ENCODE measurements at places on chromosomes 6 and 20.

- no peak for DNase-seq
Measured at GRCh38 chr6:156698239-156699016, 78.8 kb upstream of the ARID1B start.

GRCh38 chr6:7644417-7644816 is 54.4 kb downstream of the SNRNP48 start:
- DNase-seq: no peak

DNA sequence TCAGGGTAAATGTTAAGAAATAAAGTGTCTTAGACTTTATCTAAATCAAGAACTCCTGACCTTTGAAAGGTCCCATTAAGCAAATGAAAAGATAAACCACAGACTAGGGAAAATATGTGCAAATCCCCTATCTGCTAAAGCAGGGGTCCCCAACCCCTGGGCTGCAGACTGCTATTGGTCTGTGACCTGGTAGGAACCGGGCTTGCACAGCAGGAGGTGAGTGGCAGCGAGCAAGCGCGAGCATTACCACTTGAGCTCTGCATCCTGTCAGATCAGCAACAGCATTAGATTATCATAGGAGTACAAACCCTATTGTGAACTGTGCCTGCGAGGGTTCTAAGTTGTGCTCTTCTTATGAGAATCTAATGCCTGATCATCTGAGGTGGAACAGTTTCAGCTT is 42.4 kb downstream of the LCA5 start:
- DNase-seq: no peak

DNA sequence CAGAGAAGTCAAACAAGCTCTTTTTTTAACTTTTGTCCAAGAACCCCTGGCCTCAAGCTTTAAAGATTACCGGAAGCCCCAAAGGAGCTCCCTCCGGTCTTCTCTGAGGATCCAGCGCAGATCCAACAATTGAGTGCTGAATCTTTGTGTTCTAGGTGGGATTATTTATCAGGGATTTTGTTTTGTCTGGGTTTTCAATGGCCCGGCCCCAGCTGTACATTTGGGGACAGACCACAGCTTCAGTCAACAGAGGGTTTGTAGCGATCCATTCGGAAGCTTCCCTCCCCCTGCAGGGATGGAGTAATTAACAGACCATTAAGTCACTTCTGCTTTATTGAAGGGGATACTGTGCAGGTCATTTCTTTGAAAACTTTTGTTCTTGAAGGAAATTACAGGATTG is 7.8 kb downstream of the OLIG3 start:
- DNase-seq: no peak

- DNase-seq: no peak
Measured at GRCh38 chr20:58107533-58107932, 120.9 kb downstream of the ANKRD60 start.
